ENCODE measurements at places on chromosomes 16 and 17. TPM values are rescaled to one million over a fixed set of nuclear protein-coding genes. Genes with fewer than 3 reads are reported as not detected.

TK1 gene
- 61.7 TPM for total RNA-seq

NUPR1 gene
- total RNA-seq, result 0.03 TPM

GRCh38 chr17:81952792-81953228 is 5.8 kb upstream of the MYADML2 start:
- H3K27me3 ChIP-seq, result peaks cover 24% of the 10 kb centered on the region
- no peak overlapping the region for H3K4me3 ChIP-seq
- no peak for DNase-seq
- no peaks in the 10 kb centered on the region for H3K36me3 ChIP-seq

- H3K4me3 ChIP-seq, result no peak overlapping the region
- no peaks in the 10 kb centered on the region for H3K36me3 ChIP-seq
Measured at GRCh38 chr16:1157639-1158455, 4.9 kb downstream of the CACNA1H start.

DNA sequence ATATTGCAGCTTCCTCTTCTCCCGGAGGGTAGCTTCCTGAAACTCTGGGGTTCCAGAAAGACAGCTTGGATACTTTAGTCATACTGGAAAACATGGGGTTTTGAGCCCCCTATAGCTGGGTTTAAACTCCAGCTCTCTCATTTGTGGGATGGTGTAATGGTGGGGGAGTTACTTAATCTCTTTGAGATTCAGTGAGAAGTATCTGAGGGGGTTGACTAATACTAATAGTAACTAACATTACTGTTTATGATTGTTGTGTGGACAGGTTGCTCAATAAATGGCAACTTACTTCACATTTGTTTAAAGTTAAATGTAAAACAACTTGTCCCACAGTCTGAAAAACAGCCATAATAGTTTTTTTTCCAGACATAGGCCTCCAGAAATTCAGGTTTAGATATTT is 5.1 kb upstream of the SUZ12 start:
- no peak overlapping the region for H3K4me3 ChIP-seq
- H3K27ac ChIP-seq, result no peak overlapping the region
- H3K36me3 ChIP-seq, result no peaks in the 10 kb centered on the region

GRCh38 chr16:86251682-86252081 is 258.6 kb upstream of the FOXF1 start:
- H3K27me3 ChIP-seq, result peaks cover 5% of the 10 kb centered on the region
- no peak overlapping the region for H3K27ac ChIP-seq
- H3K4me1 ChIP-seq, result no peaks in the 10 kb centered on the region
- H3K4me3 ChIP-seq, result no peak overlapping the region
- DNase-seq, result no peak

Measured in neural progenitor cell (in vitro differentiated cells).